ENCODE measurements at places on chromosomes 16 and 17.

DNA sequence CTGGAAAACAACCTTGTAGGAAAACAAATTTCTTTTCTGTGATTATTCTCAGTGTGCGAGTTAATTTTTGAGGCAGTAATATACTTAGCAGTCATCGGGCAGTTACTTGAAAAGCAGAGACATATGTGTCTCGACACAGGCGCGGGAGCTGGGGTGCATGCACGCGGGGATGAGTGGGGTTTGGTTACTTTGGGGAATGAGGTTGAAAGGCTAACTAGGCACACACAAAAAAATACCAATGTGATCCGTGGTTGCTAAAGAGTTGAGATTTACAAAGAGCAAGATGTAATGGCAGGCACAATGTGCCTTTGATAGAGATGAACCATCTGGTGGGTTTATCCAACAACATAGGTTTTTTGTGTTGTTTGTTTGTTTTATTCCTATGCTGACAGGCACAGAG is 703.8 kb upstream of the EEF2KMT start:
- no peak for DNase-seq

DNA sequence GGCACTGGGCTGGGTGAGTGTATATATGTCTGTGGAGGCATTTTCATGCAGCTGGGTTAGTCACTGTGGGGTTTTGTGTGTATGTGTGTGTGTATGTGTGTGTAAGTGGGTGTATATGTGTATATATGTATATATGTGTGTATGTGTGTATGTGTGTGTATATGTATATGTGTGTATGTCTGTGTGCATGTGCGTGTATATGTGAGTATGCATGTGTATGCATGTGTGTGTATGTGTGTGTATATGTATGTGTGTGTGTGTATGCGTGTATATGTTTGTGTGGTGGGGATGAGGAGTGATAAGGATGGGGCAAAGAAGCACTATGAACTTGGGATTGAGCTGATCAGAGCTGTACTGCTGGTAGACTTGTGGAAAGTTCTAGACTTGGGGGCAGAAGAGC is 29.0 kb upstream of the PLLP start:
- no peak for DNase-seq

DNA sequence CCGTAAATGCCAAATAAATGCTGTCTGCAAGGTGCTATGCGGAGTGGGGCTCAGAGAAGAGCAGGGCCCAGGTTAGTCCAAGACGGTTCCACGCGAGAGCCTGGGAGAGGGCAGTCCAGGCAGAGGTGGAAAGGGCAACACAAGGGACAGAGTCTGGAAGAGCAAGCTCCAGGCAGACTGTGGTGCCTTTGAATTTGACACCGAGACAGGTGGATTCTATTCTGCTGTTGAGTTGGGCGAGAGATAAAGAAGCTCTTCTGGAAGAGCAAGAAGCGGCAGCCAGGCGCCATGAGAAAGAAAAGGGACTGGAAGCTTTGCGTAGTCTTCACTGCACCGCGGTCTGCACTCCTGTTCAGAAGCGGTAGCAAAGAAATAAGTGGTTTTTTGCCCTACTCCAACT is 55.6 kb downstream of the CYTH1 start:
- no peak for DNase-seq

DNA sequence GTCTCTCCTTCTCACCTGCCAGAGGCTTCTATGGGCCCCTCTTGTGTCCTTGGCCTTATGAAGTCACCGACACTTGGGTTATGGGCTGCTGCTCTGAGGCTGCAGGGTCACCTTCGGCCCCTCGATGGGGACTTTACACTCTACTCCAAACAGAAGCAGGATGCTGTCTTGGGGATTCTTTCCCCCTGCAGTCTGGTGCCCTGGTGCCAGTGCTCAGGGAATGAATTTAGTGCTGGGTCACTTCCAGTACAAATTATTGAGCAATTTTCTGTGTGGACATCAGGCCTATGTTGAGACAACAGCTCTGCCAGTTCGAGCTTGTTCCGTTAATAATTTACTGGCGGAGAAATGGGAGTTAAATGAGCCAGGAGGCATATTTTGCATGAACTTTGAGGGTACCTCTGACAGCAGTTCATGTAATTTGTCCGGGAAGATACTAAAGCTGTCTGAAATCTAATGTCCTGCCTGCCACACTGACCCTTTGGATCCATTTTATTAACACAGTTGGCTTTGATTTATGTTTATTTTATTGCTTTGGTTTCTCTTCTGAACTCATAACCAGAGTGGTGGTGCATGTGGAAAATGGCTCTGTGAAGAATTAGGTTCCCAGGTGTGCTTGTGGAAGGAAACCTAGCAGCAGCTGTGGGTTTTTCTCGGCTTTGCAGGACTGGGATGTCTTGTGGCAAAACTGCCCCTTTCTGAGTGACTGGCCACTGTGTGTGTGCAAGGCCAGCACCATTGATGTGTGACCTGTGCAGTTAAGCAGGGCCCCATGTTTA is 34.1 kb upstream of the DHX8 start:
- DNase-seq = peak; percentile 18

DNA sequence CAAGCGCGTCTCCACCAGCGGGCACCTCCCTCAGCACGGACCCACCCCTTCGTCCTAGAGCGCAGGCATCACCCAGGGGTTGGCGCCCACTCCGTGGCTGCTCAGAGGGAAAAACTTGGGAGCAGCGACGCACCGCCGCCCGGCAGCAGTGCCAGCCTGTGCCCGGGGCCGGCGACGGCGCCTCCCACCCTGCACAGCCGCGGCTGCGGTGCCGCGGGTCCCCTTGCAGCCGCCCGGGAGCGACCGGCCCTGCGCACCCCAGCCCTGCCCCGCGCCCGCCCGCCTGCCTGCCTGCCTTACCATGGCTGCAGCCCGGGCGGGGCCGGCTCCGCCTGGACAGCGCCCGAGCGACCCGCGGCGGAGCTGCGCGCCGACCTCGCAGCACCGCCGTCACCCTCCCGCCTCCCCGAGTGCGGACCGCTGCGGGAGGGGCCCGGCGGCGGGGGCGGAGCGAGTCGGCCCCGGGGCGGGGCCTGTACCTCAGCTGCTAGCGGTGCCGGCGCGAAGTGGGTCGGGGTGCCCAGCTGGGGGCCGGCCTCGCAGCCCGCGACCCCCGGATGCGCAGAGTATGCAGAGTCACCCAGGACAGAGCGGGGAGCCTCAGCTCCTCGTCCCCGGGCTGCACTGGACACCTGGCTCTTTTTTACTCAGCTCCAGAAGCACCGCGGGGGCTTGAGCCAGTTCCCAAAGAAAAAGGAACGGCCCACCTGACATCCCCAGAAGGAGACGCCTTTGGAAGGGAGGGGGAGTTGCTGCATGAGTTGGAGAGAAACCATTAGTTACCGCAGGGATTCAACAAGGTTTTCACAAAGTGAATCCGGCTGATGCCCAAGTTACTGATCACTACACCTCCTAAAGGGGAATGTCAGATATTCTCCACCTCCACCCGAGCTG is 17.5 kb upstream of the MTMR4 start:
- DNase-seq = peak; percentile 62

DNA sequence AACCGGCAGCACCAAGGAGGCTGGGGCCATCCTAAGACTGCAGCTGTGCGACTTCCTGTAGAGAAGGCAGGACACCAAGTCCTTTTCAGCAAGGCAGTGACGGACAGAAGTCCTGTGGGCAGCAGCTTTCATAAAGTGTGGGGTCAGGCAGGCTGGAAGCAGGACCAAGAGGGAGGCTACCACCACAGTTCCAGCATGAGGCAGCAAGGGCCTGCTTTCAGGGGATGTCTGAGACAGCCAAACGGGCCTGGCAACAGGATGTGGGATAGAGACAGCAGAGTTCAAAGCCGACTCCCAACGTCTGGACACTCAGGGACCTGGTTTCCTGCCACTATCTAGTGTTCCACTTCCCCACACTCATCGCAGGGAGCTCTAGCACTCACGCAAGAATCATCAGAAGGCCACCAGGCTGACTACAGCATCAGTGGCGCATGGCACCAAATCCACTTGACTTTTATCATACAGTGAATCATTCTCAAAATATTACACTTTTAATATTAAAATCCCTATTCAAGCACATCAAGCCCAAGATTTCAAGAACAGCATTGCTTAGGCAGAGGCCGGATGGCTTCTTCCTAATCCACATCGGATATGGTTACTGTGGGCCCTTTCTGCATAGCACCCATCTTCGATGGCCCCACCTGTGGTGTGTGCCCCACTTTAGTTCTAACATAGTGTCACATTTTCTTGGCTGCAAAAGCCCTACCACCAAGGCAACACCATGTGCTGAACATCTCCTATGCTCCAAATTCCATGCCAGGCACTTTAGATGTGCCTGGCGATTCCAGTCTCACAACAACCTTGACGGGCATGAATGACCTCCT is 5.2 kb downstream of the USP7 start:
- no peak for DNase-seq

GRCh38 chr16:17509194-17509593 is 38.4 kb upstream of the XYLT1 start:
- DNase-seq = no peak

- no peak for DNase-seq
These were observed 159.4 kb upstream of the ZNF267 start for GRCh38 chr16:31713945-31714902.

DNA sequence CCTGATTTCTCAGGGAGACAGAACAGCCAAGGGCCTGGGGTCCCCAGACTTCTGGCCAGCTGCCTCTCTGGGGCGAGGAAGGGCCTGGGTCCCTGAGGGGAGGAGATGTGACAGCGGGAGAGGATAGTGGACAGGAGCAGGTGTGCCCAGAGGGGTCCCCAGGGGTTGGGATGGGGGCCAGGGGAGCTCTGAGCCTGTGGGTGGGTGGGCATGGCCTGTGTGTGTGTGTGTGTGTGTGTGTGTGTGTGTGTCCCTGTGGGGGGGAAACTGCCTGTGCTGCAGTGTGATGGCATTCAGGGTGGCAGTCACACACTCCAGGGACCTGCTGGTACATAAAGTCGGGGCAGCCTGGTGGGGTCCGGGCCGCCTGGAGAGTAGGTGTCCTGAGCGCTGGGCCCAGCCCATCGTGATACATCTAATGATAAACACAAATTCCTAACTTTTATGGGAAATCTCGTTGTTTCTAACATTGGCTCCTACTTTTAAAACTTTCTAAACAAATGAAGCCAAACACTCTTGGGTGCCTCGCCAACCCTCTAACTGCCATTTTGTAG is 1.4 kb downstream of the ITGB4 start:
- DNase-seq = no peak

DNA sequence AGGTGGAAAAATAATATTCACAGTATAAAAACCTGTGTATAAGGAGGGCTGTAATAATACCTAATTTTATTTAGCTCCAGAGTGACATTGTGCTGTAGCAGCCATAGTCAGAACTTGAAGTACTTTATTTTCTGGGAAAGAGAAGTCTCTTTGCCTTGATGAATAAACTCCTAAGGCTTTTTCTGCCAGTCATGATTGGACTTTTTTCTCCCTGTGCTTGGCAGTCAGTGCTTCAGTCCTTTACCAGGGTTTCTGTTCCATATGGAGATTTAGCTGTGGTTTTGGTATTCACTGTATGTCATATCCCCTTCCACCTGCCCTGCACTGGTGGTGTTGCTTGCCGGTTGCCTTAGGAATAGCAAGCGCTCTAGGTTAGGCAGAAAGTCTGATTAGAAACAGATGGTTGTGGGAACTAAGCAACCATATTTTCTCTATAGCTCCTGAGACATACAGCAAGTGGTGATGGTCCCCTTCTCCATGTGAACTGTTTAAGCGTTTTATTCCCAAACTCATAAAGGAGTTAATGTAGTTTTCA is 24.7 kb downstream of the DDX42 start:
- no peak for DNase-seq

- no peak for DNase-seq
These were observed 50.1 kb downstream of the AXIN2 start for GRCh38 chr17:65511316-65511715.

DNA sequence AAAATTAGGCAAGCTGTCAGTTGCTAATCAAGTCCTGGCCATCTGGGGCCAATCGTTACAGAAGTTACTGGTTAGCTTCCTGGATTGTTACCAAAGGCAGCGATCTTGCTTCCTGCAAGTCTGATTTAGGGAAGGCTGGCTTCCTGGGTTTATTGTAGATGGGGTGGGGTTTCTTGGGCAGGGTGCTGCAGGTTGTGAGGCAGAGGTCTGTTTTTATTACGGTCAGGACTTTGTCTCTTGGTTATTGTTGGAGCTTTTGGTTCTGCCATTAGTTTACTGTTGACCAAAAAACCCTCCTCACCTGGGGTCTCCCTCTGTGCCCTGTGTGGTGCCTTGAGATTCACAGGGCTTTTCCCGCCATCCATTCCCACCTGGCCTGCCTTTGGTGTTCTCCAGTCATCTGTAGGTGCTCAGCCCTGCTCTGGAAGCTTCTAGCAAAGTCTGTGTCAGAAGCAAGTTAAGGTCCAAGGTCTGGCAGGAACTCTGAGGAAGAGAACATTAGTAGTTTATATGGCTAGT is 36.9 kb downstream of the SLC47A1 start:
- DNase-seq = no peak

DNA sequence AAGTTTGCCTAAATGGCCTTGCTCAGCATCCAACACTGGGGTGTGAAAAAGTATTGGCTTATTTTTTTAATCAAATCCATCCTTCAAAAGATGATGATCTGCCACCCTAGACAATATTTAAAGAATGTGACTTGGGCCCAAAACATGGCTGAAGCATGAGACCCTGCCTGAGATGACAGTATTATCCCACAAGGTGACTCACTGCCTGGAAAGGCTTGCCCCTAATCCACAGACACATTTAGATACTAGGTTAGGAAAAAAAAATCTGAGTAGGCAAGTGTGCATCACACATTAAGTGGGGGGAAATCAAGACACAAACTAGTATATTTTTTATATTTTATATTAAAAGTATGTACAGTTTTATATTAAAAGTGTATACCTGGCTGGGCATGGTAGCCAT is 38.4 kb downstream of the TOM1L2 start:
- DNase-seq = no peak

DNA sequence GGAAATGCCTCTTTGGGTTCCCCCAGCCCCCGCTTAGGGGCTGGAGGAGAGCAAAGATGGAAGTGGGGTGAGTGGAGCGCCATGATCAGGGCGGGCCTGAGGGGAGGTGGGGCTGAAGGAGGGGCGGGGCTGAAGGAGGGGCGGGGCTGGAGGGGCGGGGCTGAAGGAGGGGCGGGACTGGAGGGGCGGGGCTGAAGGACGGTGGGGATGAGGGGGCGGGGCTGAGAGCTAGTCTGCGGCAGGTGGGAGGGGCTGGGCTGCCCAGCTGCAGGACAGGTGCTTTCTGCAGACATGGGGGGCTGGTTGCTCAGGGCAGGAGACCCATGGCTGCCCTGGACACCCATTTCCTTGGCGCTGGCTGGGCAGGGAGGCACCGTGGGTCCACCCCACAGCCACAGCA is 39.1 kb upstream of the PABPN1L start:
- peak; percentile 67 for DNase-seq

DNA sequence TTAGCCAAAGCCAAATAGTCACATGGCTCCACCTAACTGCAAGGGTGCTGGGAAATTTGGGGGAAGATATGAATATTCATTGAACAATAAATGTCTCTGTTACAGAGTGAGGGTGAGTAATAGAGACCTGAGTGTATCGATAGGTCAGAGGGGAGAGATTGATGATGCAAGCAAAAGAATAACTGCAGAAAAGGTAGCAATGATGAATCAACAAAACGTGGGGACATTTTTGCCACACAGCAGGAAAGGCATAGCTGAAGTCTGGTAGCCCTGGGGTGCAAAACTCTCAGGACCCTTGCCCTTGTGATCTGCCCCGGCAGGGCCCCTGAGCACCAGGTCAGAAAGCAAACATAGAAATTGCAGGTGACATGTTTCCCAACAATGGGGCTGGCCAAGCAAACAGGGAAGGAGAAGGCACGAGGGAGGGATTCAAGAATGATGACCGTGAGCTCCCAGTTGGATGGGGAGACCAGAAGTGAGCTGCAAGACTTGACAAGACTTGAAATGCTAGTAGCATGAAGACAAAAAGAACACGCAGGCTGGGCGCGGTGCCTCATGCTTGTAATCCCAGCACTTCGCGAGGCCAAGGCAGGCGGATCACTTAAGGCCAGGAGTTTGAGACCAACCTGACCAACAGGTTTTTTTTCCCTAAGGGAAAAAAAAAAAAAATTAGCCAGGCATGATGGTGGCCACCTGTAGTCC is 12.7 kb upstream of the HERPUD1 start:
- DNase-seq = no peak
